ENCODE measurements at places on chromosomes 3 and 15.

- no peak for DNase-seq
Measured at GRCh38 chr15:83565553-83566159, 88.3 kb upstream of the ADAMTSL3 start.

DNA sequence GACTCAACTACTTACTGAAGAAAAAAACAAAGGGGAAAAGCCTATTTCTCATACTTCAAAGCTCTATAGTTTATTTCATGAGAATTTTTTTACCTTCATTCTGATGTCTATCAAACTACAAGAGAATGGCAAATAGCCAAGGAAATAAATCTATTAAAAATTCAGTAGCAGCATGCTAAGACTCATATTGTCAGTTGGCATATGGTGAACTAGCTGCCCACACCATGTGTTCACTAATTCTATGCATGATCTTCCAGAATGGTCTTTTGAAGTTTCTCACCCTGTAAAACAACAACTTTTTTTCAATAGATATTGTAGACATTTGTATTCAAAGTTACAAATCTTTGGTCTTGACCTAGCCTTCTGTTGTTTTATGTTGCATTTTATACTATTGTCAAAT lies 386.2 kb downstream of the RSL24D1 start:
- DNase-seq = no peak

- DNase-seq = no peak
Measured at GRCh38 chr3:61527011-61527410, 34.4 kb upstream of the PTPRG start.

- DNase-seq = no peak
Measured at GRCh38 chr3:113262304-113262665, 50.9 kb downstream of the BOC start.

GRCh38 chr3:79103307-79103706 lies 664.5 kb downstream of the ROBO1 start:
- DNase-seq = no peak

DNA sequence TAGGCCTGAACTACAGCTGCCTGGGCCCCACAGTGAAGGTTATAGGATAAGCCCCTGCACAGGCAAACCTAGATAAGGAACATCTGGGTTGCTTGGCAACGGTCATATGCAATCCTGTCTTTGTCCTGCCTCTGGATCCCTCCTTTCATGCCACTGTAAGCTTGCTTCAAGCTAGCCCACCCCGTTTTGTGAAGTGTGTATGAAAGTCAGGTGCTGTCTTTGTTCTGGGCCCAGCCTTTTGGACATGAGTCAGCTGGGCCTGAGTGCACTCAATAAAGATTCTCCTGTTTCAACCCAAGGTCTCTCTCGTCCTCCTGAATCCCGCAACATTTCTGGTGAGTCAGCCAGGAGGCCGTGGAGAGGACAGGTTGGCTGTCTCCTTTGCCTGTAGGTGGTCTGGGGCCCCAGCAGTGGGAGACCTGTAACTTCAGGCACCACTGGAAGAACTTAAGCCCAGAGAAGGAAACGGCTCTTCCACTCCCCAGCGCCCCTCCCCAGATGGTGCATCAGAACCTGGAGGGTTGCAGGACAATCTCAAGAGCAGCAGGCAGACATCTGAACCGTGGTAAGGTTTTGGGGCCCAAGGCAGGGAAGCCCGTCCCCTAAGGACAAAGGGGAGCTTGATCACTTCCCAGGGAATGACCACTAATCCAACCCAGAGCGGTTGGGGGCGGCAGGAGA lies 8.3 kb upstream of the SLC9C1 start:
- DNase-seq = no peak

DNA sequence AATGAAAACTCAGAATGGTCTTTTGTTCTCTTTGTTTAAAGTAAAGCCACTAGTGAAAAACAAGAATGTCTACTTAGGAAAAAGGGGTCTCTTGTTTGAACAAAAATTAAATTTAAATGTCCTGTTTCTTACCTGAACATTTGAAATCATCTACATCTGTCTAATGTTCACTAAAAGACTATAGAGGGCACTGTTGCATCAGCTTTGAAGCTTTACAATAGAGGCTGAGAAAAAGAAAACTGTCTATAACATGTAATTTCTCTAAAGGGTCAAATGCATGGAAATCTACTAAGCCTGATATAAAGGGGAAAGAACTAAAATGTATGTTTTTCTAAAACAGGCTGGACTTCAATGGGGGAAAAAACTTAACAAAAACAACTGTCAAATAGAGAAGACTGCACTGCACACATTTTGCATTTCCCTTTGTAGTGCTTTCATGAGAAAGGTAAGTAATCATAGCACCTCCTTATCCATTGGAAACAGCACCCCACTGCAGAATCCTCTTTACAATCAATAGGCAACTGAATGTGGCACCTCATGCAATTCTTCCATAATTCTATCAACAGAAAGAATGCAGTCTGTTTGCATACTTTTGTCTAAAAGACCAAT lies 26.3 kb downstream of the DPH6 start:
- DNase-seq = no peak

DNA sequence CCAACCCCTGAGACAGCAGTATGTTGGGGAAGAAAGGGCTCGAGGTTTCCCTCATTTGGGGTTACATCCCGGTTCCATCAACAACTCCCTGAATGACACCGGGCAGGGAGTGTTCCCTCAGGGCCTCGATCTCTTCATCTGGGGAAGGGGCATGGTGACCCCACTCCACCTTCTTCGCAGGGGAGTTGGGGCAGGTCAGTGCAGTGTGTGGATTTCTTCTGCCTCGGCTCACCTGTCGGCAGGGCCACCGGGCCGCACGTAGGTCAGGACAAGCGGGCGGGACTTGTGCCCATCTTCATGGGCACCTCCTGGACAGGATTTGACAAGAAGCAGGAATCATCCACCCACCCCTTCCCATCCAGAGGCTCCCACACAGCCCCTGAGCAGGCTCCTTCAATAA lies 17.4 kb downstream of the GRIP2 start:
- no peak for DNase-seq

DNA sequence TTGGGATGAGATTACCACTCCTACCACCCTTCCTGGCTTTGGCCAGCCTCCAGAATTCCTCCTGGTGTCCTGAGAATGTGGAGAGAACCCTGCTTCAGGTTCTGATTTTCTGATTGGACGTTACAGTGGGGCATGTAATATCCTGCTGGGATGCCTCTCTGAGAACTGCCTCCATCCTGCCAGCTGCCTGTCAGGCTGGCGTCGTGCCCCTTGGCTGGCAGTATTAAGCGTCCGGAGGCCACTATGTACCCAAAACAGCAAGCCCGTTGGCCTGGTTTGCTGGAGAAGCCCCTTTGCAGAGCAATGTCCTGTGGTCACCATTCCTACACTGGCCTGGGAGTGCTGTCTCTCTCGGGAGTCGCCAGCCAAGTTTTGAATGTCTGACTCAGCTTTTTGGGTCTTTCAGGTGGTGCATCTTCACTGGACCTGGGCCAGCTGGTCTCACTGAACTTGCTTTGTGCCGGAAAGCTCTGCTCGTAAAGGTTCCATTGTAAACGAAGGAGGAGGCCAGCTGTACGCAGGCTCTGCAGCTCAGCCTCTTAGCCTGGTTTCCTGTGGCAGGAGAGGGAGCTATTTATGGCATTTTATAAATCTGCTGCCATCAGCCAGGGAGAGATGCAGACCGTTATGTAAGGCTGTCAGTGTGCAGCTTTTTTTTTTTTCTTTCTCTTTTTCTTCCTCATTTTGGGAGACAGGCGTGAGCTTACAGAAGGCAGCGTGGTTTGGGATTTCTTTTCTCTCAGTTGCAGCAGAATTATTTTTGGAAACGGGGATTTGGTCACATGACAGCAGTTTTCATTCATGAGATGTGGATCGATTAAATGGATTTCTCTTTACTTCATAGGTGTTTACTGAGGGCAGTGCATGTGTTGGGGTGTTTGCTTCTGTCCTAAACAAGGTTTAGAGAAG lies 19.0 kb upstream of the TRAK1 start:
- DNase-seq = no peak

DNA sequence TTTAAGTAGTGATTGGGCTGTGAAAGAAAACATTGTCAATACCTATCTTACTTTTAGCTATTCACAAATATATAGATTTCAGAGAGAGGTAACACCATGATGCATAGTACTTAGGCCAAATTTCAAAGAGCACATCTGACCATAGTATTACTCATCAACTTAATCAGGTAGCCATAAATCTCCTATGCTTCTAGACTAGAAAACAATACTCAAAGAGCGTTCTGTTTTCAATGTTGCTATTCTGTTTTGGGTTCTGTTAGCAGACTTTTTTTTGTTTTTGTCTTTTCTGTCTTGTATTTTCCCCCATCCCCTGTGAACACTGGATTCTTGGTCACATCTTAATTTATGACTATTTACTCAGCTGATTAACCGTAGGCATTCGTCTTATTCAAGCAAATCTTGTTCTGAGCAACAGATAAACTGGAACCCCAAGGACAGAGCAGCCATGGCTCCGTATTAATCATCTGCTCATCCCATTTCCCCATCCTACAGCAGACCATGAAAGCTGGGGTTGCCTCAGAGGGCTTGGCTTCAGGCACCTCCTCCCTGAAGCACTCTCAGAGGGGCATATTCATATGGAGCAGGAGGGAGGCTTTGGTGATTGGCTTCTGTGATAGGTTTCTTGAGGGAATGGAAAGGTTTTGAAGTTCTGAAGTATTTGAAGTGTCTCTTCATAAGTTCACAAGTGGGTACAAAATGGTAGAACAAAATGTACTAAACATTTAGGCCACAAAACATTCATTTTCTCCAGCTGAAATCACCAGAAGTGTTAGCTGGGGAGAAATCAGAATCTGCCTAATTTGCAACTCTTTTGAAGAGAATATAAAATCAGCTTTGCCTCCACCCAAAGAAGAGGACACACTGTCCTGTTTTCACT lies 105.3 kb downstream of the TNIK start:
- no peak for DNase-seq

DNA sequence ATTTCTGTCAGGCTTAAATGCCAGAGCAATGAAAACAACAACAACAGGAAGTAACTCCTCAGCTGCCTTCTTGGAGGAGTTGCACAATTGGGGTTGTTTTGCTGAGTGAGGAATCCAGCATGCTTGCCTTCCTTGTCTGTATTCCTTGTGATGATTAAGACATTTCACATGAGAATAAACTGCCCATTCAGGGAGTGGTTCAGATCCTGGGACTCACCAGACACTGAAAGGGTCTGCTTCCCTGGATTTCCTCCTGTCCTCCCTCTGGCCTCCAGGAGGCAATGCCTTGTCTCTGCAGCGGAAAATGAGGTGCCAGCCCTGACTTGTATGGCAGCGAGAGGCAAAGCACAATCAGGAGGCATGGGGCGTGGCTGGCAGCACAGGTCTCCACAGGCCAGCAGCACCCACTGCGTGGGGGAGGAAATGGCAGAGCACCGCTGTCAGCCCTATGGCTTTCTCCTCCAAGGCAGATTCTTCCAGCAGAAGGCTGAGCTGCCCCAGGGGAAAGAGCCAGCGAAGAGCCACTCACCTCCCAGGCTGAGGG lies 41.5 kb downstream of the RBP2 start:
- DNase-seq = no peak

DNA sequence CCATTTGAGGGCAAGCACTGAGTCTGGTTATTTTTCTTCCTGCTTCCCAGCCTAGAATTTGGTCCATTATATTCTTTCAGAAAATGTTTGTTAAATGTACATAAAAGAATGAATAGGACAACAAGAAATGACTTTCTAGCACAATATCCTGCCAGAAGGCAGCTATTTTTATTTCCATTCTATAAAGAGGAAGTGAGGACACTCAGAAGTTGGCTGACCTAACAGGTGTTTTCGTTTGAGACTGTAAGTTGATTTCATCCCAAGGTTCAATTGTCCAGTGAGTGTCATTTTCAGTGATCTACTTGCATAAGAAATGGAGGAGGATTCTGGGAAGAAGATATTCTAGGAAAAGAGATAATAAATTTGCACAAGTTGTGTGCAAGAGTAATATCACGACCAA lies 191.9 kb upstream of the POU1F1 start:
- DNase-seq = no peak

DNA sequence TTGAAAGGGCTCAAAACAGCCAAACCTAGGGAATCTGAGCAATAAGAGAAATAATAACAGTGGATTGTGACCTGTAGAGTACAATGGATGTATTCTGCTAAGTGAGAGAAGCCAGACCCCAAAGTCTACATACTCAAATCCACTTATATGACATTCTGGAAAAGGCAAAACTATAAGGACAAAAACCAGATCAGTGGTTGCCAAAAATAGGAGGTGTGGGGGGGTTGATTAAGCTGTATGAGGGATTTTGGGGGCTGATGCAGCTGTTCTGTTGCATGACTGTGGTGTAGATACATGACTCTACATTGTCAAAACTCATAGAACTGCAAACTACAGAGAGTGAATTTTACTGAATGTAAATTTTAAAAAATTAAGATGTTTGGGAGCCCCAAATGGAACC lies 20.1 kb upstream of the CGNL1 start:
- no peak for DNase-seq
